Activated CD4-positive, alpha-beta T cell treated with anti-CD3 and anti-CD28 coated beads, Interleukin-2, amount 10 ng/mL, durations not matched to agents 7 days and 5 days (primary cell): ENCODE measurements at places on chromosomes 12 and 14. TPM values are rescaled to one million over a fixed set of nuclear protein-coding genes. Genes with fewer than 3 reads are reported as not detected.

VRK1 gene
- 70.8 TPM for total RNA-seq

ITGA7 gene
- total RNA-seq, result 3.1 TPM

SDSL gene
- 3.6 TPM for total RNA-seq

RPS6KL1 gene
- total RNA-seq, result 4.5 TPM

TOGARAM1 gene
- 8.7 TPM for total RNA-seq

CSRP2 gene
- not detected for total RNA-seq

C12orf54 gene
- total RNA-seq, result not detected

POU6F1 gene
- total RNA-seq, result 4.7 TPM

PKP2 gene
- total RNA-seq, result not detected

GALNT6 gene
- total RNA-seq, result 18.9 TPM

DNA sequence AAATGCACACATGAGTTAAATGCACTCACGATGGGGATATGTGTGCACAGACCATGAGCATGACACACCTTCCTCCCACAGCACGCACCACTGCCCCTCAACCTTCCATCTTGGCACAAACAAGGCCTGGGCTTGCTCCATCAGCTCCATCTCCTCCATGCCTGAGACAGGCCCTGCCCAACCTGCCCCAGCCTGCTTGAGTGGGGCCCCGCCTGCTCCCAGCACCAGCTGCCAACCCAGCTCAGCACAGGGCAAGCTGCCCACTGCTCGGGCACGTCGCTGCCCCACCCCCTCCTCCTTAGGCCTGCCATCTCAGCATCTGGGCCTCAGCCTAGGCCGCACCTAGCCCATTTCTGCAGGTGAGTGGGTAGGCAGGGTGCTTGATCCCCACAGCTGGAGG lies 27.6 kb upstream of the KRT78 start:
- peaks cover 23% of the 10 kb centered on the region for H3K4me1 ChIP-seq
- DNase-seq, result no peak
- H3K27ac ChIP-seq, result no peak overlapping the region
- no peak overlapping the region for H3K4me3 ChIP-seq

GRCh38 chr12:32482226-32482625 lies 82.9 kb downstream of the FGD4 start:
- H3K4me3 ChIP-seq, result no peak overlapping the region
- H3K4me1 ChIP-seq, result no peaks in the 10 kb centered on the region
- no peak for DNase-seq

DNA sequence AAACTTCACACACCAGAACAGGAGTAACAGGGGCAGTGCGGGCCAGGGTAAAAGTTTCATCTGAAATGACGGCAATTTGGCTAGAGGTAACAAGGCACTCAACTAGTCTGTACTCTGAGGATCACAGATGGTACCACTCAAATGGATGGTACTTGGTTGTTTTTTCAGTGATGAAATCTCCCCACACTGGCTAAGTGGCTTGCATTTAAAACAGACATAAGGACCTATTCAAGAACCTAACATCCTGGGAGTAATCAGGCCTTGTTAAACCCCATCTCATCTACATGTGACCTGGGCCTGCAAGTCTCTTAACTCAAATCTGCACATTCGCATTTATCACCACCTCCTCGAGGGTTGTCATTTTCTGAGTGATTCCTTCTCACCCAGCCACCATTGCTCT lies 90.8 kb downstream of the PRKAB1 start:
- H3K27ac ChIP-seq, result no peak overlapping the region
- no peak for DNase-seq
- peaks cover 70% of the 10 kb centered on the region for H3K36me3 ChIP-seq
- no peak overlapping the region for H3K4me3 ChIP-seq
- no peaks in the 10 kb centered on the region for H3K27me3 ChIP-seq

- no peaks in the 10 kb centered on the region for H3K36me3 ChIP-seq
- no peak for DNase-seq
- peaks cover 12% of the 10 kb centered on the region for H3K27me3 ChIP-seq
- H3K4me3 ChIP-seq, result no peak overlapping the region
- H3K27ac ChIP-seq, result no peak overlapping the region
These were observed 9.4 kb upstream of the DCP1B start for GRCh38 chr12:2013527-2014223.

GRCh38 chr14:20580242-20580641 lies 7.6 kb downstream of the RNASE11 start:
- H3K27ac ChIP-seq, result no peak overlapping the region
- peaks cover 3% of the 10 kb centered on the region for H3K27me3 ChIP-seq

DNA sequence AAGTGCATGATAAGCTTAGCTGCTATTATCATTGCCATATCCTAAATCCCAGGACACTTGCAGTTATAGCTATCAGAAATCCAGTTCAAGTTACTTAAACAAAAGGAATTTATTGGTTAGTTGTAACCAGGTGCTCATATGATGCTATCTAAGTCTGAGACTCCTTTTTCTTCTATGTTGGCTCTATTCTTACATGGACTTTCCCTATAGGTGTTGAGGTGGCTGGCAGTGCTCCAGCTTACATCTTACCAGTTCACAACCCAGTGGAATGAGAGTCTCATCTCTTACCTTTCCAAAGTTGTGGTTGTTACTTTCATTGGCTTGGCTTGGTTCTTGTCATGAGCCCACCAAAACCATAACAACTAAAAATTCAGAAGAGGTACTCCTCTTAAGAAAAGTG lies 94.6 kb downstream of the DACT1 start:
- DNase-seq, result no peak
- no peaks in the 10 kb centered on the region for H3K36me3 ChIP-seq
- no peak overlapping the region for H3K4me3 ChIP-seq
- H3K4me1 ChIP-seq, result peaks cover 4% of the 10 kb centered on the region
- H3K27me3 ChIP-seq, result peaks cover 11% of the 10 kb centered on the region
- H3K27ac ChIP-seq, result no peak overlapping the region

- peak overlapping the region; percentile 93 for H3K27ac ChIP-seq
- peaks cover 84% of the 10 kb centered on the region for H3K36me3 ChIP-seq
- peak overlapping the region; percentile 41 for H3K4me3 ChIP-seq
- peaks cover 68% of the 10 kb centered on the region for H3K4me1 ChIP-seq
These were observed 88.2 kb downstream of the DUSP16 start for GRCh38 chr12:12474471-12474928.

DNA sequence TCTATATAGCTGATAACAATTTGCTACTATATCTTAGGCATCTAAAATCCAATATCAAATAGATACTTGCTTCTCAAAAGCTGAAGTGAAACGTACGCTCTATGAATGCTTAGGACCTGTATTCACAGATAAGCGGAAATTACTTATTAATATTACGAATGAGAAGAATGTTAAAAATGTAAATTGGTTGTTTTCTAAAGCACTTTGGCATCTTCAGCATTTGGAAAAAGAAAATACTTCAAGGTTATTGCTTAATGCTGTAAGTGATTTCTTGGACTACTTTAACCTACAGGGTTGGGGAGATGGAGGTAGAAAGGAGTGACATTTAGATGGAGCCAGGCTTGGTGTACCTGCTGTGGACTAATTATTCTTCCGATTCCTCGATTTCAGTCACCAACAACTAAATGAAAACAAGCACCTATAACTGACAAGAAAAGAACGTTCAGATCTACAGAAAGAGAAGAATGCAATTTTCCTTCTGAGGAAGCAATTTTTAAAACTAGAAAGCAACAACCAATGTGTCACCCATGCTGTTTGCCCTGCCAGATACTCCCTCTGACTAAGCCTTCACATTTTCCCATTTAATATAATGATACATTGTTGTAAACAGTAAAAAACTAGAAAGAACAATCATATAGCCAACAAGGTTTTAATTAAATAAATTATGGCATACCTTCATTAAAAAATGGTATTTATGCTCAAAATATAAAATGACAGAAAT lies 49.3 kb downstream of the SLC25A21 start:
- no peaks in the 10 kb centered on the region for H3K36me3 ChIP-seq
- DNase-seq, result no peak
- no peaks in the 10 kb centered on the region for H3K27me3 ChIP-seq
- no peak overlapping the region for H3K4me3 ChIP-seq
- H3K4me1 ChIP-seq, result no peaks in the 10 kb centered on the region
- H3K27ac ChIP-seq, result no peak overlapping the region

DNA sequence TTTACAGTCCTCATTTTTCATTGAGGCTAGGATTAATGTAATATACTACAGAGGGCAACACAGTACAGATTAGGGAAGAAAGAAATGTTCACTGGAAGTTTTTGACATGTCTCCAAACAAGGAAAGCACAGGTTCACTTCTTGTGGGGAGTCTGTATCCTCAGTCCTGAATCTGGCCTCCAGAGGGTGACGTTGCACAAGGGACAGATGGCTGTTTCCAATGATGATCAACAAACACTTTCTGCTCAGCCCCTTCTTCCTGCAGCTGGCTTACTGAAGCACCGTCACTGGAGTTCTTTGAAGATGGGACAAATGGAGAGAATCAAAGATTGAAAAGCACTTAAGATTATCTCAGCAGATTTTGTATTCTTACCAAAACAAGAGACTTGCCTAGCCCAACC lies 123.3 kb upstream of the OR4E1 start:
- peaks cover 22% of the 10 kb centered on the region for H3K27me3 ChIP-seq
- H3K4me3 ChIP-seq, result peak overlapping the region; percentile 41
- H3K4me1 ChIP-seq, result peaks cover 1% of the 10 kb centered on the region
- H3K36me3 ChIP-seq, result no peaks in the 10 kb centered on the region
- H3K27ac ChIP-seq, result peak overlapping the region; percentile 67

- peaks cover 7% of the 10 kb centered on the region for H3K4me1 ChIP-seq
- DNase-seq, result no peak
- no peak overlapping the region for H3K4me3 ChIP-seq
- no peaks in the 10 kb centered on the region for H3K27me3 ChIP-seq
- no peak overlapping the region for H3K27ac ChIP-seq
These were observed 81.6 kb upstream of the SINHCAF start for GRCh38 chr12:31407562-31407961.

DNA sequence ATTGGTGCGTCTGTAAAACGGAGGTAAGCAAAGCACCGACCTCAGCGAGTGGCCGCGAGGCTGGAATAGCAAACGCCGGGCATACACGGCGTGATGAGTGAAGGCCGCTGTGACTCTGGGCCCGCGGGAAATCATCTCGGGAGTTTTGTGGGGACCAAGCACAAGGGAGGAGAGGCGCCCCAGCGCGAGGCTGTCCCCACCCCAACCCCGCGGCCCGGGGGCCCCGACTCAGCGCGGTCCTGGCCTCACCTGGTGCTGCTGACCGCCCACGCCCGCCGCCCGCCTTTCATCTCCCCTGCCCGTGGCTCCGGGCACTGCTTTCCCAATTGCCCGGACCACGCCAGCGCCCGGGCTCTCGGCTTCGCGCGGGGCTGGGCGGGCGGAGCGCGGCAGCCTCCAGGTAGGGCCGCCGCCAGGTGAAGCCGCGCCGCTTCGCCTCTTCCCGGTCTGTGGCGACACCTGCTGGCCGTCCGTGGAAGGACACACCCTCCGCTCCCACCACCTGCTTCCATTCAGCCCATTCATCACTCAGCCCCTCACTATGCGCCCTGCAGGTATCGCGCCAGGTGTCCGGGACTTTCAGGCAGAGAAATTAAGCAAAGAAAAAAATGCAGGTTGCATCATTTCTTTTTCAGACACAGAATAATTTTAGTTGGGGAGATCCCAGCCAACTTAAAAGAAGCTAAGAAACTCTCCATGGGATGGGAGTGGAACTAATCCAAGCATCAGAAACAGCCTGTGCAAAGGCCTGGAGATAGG lies 360.4 kb downstream of the MED13L start:
- peak; percentile 70 for DNase-seq
- no peak overlapping the region for H3K27ac ChIP-seq
- peaks cover 2% of the 10 kb centered on the region for H3K4me1 ChIP-seq
- H3K27me3 ChIP-seq, result peaks cover 37% of the 10 kb centered on the region

DNA sequence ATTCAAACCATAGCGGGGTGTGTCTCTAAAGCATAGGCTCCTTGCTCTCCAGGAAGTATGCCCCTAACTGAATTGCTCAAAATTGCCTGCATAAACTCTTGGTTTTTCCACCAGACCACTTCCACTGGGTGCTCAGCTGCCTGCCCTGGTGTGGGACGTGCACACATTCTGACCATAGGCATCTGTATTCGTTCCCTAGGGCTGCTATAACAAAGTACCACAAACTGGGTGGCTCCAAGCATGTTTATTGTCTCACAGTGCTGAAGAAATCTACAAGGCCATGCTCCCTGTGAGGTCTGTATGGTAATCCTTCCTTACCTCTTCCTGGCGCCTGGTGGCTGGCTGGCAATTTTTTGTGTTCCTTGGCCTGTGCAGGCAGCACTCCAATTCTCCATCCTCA lies 16.4 kb upstream of the GALNT6 start:
- H3K27ac ChIP-seq, result peak overlapping the region; percentile 51
- H3K4me3 ChIP-seq, result no peak overlapping the region
- no peaks in the 10 kb centered on the region for H3K36me3 ChIP-seq
- peaks cover 6% of the 10 kb centered on the region for H3K4me1 ChIP-seq

DNA sequence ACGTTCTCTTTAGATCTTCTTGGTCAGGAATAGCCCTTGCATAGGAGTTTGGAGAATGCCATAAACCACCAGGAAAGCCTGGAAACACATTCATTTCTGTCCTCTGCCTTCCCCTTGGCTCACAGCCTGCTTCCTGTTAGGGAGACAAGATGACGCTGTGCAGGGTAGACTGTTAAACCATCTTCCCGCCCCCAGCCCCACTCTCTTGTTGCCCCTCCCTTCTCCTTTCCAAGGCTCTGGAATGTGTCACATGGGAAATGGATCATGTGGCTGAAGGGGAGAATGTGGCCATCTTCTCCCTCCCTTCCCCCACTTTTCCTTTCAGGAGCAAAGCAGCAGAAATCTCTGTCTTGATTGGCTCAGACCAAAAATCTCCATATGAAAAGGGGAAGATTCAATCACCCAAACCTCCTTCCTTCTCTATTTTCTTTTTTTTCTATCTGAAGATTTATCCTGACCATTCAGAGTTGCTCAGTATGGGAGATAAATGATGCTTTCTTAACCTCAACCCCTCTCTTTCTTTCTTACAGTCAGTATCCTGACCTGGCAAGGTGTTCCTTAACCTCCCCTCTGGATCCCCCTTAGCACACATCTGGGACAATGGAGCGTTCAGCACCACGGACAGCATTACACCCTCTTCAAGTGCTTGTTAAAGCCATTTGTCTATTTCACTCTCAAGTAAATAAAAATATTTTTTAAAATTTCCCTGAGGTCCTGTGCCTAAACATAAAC lies 11.4 kb downstream of the GPR19 start:
- peaks cover 16% of the 10 kb centered on the region for H3K36me3 ChIP-seq
- H3K4me3 ChIP-seq, result no peak overlapping the region
- DNase-seq, result peak; percentile 49

DNA sequence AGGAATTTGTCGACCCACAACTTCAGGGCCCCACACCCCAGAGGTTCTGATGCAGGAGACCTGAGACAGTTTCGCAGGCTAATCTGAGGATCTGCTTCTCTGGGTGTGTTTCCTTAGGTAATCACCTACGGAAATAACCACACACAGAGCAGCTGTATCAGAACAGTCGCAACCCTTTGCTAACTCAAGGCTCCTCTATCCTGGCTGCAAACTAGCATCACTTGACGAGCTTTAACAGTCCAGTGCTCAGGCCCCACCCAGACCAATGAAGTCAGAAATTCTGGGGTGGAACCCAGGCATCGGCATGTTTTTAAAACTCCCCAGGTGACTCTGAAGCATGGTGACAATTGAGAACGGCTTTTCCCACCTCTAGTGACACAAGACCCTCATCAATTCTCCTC lies 20.7 kb downstream of the SLC7A7 start:
- no peak for DNase-seq
- no peak overlapping the region for H3K4me3 ChIP-seq
- no peak overlapping the region for H3K27ac ChIP-seq
- no peaks in the 10 kb centered on the region for H3K36me3 ChIP-seq
- peaks cover 13% of the 10 kb centered on the region for H3K27me3 ChIP-seq
- peaks cover 4% of the 10 kb centered on the region for H3K4me1 ChIP-seq
